COR-L47 (cell line): ENCODE measurements at places on chromosomes 16 and 17.

GRCh38 chr17:4969551-4970173 is 2.0 kb upstream of the SPAG7 start:
- DNase-seq, result no peak

DNA sequence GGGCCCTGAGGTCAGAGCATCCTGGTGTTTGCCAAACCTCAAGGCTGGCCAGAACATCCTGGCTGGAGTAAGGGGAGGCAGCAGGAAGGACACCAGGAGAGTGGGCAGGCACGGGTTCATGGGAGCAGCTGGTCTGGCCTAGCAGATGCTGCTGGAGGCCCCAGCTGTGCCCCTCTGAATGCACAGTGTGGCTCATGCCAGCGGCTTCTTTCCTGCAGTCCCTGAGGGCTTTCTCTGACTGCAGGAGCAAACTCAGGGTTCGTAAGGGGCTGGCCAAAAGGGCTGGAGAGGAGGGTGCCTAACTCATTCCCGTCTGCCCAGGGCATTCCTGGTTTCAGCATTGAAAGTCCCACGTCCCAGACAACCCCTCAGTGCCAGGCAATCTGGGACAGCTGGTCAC is 78.7 kb downstream of the ZDHHC7 start:
- DNase-seq, result no peak

DNA sequence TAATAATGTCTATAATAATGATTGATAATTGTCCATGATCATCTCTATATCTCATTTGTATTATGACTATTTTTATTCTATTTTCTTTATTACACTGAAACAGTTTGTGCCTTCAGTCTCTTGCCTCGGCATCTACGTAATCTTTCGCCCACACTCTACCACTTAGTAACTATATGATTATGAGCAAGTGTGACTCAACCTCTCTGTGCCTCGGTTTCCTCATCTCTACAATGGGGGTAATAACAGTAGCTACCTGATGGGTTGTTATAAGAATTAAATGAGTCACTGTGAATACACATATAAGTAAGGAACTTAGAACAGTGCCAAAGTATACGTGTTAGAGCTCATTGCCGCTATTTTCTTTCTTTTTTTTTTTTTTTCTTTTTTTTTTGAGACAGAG is 3.7 kb upstream of the SLC16A11 start:
- no peak for DNase-seq

DNA sequence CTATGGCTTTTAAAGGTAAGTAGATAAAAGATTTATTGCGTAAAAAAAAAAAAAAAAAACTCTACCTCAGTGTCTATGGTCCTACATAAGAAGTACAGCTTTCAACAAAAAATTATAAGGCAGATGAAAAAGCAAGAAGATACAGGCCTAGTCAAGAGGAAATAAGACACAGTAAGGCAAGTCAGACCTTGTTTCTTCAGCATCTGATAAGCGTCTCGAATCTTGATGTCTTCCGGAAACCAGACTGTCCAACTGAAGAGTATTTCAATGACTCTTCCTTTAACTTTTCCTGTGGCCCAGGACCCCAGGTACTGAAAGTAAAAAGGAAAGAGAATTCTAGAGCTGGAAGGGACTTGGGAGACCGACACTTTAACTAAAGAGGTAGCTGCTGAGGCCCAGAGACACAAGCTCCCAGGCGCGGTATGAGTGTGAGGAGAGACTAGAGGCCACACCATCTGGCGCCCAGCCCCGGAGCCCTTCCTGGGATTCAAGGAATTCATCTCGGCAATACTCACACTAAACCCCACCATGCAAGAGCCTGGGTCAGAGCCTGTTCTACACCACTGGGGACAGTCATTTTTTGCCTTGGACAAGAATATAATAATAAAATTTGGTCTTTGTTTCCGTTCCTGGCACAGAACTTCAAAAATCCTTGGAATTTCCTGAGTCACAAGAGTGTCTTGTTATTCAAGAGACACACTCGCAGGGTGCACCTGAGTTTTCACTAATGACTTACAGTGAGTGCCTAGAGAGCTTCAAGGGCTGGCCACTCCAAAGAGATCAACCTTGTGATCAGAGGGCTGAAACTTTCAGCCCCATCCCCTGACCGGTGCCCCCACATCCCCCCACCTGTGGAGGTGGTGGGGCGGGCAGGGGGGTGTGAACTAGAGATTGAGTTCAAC is 18.6 kb downstream of the GGA2 start:
- no peak for DNase-seq

DNA sequence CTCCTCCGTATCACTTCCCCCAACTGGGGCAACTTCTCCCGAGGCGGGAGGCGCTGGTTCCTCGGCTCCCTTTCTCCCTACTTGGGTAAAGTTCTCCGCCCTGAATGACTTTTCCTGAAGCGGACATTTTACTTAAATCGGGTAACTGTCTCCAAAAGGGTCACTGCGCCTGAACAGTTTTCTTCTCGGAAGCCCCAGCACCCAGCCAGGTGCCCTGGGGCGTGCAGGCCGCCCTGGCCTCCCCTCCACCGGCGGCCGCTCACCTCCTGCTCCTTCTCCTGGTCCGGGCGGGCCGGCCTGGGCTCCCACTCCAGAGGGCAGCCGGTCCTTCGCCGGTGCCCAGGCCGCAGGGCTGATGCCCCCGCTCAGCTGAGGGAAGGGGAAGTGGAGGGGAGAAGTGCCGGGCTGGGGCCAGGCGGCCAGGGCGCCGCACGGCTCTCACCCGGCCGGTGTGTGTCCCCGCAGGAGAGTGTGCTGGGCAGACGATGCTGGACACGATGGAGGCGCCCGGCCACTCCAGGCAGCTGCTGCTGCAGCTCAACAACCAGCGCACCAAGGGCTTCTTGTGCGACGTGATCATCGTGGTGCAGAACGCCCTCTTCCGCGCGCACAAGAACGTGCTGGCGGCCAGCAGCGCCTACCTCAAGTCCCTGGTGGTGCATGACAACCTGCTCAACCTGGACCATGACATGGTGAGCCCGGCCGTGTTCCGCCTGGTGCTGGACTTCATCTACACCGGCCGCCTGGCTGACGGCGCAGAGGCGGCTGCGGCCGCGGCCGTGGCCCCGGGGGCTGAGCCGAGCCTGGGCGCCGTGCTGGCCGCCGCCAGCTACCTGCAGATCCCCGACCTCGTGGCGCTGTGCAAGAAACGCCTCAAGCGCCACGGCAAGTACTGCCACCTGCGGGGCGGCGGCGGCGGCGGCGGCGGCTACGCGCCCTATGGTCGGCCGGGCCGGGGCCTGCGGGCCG is 1.6 kb downstream of the HIC1 start:
- no peak for DNase-seq

DNA sequence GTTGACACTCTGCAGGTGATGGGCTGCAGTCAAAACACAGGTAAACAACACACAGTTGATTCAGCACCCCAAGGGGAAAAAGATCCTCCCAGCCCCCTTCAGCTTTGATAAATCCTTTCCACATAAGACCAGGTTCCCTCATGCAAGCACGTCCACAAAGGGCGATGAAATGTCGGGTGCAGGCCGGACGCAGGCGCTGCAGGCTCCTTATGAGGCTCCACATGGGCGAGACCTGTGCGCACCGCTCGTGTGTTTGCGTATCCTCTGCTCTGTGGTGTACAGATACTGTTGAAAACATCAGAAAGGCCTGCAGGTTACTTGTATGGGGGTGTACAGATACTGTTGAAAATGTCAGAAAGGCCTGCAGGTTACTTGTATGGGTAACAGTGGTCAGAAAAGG is 14.4 kb upstream of the ZNF750 start:
- DNase-seq, result no peak

- DNase-seq, result no peak
Observed at GRCh38 chr17:58432806-58433573, 15.7 kb upstream of the RNF43 start.

GRCh38 chr17:3946711-3947235 is 17.5 kb downstream of the ATP2A3 start:
- no peak for DNase-seq

DNA sequence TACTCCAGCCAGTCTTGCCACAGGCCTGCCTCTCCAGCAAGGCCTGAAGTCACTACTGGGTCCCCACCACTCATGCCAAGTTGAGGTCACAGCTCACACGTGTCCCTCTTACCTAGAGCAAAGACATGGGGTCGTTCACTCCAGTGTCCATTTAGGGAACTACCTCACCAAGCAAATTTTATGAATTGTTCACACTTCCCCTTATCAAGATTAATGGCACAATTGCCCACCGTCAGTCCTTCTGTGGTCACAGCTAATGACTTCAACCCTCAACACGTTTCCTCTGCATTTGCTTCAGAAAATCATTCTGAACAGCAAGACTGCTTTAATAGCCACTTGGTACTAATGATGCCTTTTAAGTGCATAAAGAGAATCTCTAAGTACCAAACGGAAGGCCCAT is 14.6 kb downstream of the IRX6 start:
- DNase-seq, result no peak

DNA sequence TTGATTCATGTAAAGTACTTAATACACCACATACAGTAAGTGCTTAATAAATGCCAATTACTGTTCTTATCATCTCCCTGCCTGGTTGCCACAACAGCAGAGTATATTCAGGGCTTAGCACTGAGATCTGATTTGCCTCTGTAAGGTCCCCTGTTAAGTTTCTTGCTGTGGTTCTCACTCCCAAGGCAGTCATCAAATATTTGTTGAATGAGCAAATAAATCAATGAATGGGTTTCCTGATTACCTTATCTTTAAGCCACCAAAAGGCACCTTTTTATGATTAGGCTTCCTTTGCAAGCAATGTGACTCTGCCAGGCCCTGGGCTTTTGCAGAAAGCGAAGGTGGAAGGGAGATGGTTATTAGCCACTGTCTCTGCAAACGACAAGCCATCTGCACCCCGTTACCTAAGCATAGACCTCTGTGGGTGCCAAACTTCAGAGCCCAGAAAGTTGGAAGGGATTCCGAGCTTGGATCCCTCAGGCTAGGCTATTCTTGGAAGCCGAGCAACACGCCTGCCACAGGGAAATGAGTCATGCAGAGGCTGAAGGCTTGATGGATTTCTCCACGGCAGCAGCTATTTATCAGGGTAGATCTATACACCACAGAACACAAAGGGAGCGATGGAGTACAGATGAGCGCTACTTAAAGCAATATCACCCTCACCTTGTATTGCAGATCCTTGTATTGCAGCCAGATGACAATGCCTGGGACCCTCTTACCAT is 102.0 kb downstream of the GRIN2A start:
- no peak for DNase-seq
